ENCODE measurements at places on chromosomes 11 and 22. TPM values are rescaled to one million over a fixed set of nuclear protein-coding genes. Genes with fewer than 3 reads are reported as not detected.

OR5F1 gene
- total RNA-seq: not detected

CCDC188 gene
- total RNA-seq: 0.56 TPM

LYVE1 gene
- total RNA-seq: 2.1 TPM

MSANTD4 gene
- 18.1 TPM for total RNA-seq

RCE1 gene
- 20.3 TPM for total RNA-seq

APOL5 gene
- not detected for total RNA-seq

GRCh38 chr11:120807414-120808150 is 216.3 kb upstream of the TBCEL start:
- no peak for DNase-seq

DNA sequence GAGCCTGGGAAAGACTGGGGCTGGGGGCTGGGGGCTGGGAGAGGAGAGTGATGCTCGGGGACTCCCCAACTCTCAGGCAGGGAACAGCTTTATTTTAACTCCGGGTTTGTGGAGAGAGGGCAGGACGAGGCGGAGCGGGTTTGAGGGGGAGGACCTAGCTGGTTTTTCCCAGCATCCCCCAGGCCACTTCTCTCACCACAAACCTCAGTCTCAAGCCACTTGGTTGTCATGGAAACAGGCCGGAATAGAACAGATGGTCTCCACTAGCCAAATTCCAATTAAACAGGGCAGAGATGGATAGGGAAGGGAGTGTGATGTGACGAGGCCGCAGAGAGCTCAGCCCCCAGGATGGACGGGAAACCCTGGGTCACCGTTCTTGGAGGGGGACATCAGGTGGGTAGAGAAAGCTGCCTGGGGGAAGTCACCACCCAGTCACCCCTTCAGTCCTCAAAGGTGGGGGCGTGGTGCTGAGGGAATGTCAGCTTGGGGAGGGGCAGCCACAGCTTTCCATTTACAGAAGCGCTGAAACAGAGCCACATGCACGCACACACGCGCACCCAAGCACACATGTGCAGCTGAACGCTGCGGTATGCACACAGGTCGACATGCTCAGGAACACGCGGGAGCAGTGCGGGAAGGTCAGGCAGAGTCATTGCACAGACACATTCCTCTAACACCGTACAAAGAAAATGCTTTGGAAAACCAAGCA is 19.2 kb downstream of the NECTIN1 start:
- no peak for DNase-seq

DNA sequence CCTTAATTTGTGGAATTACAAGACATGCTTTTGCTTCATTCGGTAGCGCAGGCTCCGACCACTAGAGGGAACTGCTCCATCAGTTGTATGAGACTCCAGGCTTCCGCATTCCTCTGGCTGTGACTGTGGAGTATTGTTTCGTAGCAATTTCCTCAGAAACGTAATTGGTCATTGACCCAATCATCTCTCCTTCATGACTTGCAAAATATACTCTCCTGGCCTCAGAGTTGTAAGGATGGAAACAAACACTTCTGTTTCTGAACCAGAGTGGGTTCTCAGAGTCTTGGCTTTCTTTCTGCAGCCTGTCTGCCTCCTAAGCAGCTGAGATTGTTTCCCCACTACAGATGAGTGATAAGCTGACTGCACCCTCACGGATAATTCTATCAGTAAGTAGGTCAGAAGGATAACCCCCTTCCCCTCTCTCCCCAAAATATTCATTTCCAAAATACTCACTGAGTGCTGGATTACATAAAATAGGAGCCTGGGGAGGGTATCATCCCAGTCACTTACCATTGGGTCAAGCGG is 146.8 kb upstream of the ZC3H12C start:
- DNase-seq: peak; percentile 92

DNA sequence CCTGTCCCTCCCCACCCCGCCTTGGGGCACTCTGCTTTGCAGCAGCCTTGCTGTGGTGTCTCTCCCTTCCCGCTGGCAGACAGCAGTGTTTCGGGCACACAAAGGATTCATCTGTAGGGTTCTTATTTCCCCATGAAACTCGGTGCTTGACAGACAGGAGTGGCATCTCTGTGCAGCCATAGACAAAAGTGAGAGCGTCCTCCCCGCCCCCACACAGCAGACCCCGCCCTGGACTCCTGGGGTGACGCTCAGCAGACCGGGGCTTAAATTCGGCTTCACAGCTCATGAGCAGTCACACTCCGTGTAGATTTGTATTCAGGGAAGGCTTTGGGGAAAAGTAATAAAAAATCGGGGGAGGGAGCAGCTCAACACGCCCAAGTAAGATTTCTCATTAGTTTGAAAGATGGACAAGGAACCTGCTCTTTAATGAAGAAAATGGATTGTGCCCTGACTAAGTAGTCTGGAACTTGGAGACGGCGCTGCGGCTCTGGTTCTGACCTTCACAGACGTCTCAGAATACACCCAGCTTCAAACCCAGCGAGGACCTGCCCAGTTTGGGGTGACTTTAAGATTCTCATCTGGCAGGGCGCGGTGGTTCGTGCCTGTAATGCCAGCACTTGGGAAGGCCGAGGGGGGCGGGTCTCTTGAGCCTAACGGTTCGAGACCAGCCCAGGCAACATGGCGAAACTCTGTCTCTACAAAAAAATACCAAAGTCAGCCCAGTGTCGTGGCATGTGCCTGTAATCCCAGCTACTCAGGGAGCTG is 136.0 kb downstream of the CACNA1I start:
- no peak for DNase-seq

DNA sequence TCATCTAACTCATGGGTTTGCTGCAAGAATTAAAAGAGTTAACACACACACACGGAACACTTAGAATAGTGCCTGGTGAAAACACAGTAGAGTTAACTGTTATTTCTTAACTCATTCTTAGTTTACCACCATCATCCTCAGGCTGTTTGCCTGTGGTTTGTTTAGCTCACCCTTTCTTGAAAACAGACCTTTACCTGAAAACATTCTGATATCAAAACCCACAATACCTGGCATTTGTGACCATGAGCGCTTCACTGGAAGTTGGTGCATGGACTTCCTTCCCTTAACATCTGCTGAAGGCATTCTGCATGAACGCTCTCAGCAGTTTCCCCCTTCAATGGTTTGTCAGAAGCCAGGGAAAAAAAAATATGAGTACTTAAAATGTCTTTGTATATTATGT is 256.0 kb downstream of the ETS1 start:
- no peak for DNase-seq

GRCh38 chr11:121321614-121322243 is 29.2 kb downstream of the SC5D start:
- no peak for DNase-seq

- peak; percentile 74 for DNase-seq
Observed at GRCh38 chr22:47296405-47297260, 534.2 kb downstream of the TBC1D22A start.

GRCh38 chr11:127993281-127993680 is 594.1 kb downstream of the ETS1 start:
- no peak for DNase-seq

DNA sequence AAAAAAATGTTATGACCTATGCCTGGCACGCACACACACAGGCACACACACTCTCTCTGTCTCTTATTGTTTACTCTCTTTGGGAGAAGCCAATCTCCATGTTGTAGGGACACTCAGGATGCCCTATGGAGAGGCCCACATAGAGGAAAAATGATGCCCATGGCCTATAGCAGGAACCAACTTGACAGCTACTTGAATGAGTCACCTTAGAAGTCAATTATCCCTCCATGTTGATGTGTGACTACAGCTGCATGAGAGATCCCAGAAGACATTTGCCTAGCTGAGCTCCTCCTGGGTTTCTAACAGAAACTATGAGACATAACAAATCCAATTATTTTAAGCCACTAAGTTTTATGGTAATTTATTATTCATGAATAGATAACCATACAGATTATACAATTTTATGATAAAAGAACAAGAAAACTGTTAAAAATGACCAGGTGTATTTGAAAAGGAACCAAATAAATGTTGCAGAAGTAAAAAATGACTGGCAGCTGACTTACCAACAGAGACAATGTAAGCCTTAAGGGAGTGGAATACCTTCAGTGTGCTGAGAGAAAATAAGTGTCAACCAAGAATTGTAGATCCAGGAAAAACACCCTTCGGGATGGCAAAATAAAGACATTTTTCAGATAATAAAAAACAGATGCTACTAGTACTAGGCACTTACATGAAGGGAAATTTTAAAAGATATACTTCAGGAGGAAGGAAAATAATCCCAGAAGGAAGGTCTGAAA is 403.7 kb upstream of the SYN3 start:
- DNase-seq: no peak

DNA sequence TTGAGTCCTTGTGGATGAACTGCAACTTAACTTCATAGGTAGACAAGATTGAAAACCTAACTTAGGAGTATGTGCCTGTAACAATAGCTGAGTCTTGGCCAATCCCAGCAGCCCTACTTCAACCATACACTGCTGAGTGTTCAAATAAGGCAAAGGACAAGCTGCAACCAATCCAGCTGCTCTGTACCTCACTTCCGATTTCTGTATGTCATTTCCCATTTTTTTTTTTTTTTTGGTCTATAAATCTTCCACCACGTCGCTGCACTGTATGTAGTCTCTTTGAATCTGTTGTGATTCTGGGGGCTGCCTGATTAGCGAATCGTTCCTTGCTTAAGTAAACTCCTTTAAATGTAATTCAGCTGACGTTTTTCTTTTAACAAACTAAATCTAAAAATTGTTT is 35.4 kb upstream of the FLI1 start:
- no peak for DNase-seq

DNA sequence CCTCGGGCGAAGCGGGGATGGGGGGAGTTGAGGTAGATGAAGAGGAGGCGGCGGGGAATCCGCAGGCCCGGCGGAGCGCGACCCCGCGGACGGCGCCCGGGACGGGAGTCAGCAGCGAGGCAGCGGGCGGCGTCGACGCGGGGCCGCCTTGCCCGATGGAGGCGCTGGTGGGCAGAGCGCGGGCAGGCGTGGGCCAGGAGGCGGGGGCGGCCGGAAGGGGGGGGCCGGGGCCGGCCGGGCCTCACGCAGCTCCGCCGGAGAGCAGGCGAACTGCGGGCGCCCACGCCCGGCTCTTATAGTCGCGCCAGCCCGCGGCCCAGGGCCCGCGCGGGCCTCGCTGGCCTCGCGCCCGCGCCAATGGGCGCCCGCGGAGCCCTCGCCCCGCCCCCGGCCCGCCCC is at the start of gene IGF2:
Gene IGF2, minus strand, starts transcription at position 267 of the 399 bp plus-strand sequence. CDS start 3,866 bp downstream, outside the sequence.
- no peak for DNase-seq

GRCh38 chr11:34250732-34251588 is 106.8 kb downstream of the ABTB2 start:
- no peak for DNase-seq
